ENCODE measurements at places on chromosomes 3 and 15.

- no peak for DNase-seq
Observed at GRCh38 chr3:57234613-57235575, 7.4 kb downstream of the APPL1 start.

GRCh38 chr3:45134758-45135521 lies 11.2 kb downstream of the CDCP1 start:
- no peak for DNase-seq

DNA sequence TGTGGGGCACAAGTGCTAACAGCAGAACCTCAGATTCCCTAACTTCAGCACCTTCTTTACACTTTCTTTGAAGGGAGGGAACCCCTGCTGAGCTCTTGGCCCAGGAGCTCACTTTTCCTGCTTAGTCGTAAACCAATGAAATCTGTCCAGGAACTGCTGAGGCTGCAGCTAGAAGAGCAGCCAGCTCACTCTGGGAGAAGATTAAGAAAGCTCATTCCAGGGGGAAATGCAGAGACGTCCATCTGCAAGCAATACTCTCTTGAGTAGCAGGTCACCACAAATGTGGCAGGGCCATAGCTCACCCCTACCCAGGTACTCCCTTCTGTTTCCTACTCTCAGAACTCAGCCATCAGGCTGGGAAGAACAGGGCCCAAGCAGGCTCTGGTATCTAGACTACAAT lies 103.3 kb downstream of the WDR76 start:
- no peak for DNase-seq

- no peak for DNase-seq
Observed at GRCh38 chr3:101588616-101589015, 14.6 kb downstream of the PCNP start.

DNA sequence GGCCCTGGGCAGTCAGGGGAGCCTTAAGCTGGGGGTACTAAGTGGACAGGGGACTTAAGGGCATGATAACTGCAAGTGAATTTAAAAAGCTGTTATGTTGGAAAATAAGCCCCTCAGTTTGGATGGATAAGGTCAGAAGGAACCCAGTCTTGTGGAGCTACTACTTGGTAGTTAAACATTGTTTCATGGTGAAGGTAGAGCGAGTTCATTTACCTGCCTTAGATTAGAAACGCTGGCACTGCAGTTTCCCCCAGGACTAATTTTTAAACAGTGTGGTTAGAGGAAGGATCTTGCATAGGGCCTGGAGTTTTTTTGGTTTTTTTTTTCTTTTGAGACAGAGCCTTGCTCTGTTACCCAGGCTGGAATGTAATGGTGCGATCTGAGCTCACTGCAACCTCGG lies 31.2 kb downstream of the TRIM71 start:
- DNase-seq = no peak

GRCh38 chr15:101391431-101391830 lies 96.4 kb upstream of the SNRPA1 start:
- DNase-seq = no peak

DNA sequence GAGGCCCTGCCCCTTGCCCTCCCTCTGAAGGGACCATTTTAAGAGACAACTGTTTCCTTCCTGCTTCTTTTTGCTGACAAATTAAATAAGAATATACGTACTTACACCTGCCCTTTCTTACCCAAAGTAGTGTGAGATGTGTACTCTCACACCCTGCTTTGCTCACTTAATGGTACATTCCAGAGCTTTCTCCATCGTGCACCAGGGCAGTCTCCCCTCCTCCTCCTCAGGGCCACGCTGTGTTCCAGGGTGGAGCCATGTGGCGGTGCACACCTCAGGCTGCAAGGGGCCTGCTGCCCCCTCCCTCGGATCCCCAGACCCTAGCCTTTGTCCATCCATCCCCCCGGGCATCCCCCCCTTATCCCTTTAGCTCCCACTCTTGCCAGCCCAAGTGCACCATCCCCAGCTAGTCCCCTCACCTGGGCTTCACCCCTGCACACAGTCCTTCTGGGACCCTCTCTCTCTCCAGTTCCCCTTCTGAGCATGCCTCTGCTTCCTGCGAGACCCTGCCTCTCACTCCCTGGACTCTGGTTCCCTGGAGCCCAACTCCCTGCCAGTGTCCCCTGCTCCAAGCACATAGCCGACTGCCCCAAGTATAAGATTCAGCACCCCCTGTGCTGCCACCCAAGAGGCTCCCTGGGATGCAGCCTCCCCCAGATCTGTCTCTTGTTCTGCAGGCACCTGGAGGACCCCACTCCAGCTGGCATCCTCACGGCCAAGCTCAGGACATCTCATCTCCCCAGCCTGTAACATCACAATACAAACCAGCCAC lies 89.5 kb upstream of the IQSEC1 start:
- no peak for DNase-seq

Data from gastrocnemius medialis (tissue), 4 donors.